T-helper 17 cell (primary cell): ENCODE measurements at places on chromosomes 2 and 18.
A peak's percentile ranks its signal among the peaks of the same experiment; 100 is the strongest.

GRCh38 chr2:162232671-162233070 is 10.6 kb downstream of the FAP start:
- H3K4me1 ChIP-seq: no peaks in the 10 kb centered on the region
- no peak overlapping the region for H3K4me3 ChIP-seq
- DNase-seq: no peak
- no peak overlapping the region for H3K27ac ChIP-seq
- peaks cover 26% of the 10 kb centered on the region for H3K27me3 ChIP-seq

GRCh38 chr2:110858135-110858725 is 125.9 kb downstream of the ACOXL start:
- DNase-seq: no peak
- H3K27ac ChIP-seq: peak overlapping the region; percentile 94
- H3K27me3 ChIP-seq: peaks cover 4% of the 10 kb centered on the region

- no peak overlapping the region for H3K4me3 ChIP-seq
- H3K36me3 ChIP-seq: peaks cover 2% of the 10 kb centered on the region
These were observed 73.2 kb upstream of the NCKAP5 start for GRCh38 chr2:133641497-133641896.

DNA sequence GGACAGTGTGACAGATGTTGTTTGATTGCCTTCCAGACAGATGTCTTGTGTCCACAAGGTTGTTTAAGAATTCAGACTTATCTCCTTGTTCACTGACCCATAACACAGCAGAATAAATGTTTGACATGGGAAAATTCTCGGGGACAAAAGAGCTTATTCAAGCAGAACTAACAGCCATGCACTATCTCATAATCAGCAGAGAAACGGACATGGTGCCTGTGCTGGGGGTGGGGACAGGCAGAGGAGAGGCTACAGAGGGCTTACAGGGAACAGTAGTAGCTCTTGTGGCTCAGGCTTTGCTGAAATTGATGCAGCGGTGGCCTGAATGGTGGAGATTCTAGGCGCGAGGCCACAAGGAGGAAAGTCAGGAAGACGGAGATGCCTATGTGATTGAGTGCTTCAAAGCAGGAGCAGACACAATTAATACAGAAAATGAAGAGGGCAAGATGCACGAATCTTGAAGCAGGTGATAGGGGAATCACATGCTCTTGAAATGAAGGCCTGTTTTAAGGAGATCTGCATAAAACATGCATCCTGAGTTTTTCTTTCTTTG is 62.0 kb upstream of the CAB39 start:
- DNase-seq: no peak
- peak overlapping the region; percentile 63 for H3K27ac ChIP-seq
- H3K4me3 ChIP-seq: peak overlapping the region; percentile 34
- no peaks in the 10 kb centered on the region for H3K27me3 ChIP-seq
- H3K4me1 ChIP-seq: peaks cover 19% of the 10 kb centered on the region

DNA sequence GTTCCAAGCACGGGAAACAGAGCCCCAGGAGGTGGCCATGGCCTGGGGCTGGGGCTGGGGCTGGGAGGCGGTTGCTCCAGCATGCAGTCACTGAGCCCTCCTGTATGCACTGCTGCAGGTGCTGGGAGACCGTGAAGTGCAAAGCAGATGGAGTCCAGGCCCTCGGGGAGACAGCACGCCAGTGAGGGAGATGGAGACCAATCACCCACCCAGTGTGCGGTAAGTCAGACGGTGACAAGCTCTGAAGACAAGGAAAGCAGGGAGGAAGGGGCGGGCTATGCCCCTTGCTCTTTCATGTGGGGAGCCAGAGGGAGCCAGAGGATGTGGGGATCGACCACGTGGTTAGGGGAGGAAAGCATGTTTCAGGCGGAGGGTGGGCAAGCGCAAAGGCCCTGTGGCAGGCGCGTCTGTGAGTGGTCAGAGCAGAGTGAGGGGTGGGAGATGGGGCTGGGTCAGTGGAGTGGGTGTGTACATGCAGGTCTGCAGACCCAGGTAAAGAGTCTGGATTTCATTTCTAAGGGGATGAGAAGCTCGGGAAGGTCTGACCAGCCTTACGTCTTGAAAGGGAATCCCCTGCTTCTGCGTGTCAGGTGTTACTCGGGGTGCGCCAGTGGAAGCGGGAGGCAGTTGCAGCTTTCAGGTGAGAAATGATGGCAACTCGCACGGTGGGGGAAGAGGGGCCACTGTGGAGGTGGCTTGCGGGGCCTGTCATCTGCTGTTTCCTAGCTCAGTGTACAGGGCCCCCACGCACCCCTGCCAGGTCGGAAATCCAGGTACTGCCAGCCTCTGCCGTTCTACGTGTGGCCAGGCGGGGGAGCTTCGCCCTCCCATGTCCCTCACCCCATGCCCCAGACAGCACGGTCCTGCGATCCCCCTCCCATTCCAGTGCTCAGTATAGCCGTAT is 19.4 kb downstream of the RRM2 start:
- H3K36me3 ChIP-seq: no peaks in the 10 kb centered on the region
- H3K27ac ChIP-seq: peak overlapping the region; percentile 79
- DNase-seq: no peak

- H3K36me3 ChIP-seq: no peaks in the 10 kb centered on the region
- no peak overlapping the region for H3K27ac ChIP-seq
- no peaks in the 10 kb centered on the region for H3K27me3 ChIP-seq
- no peak for DNase-seq
- no peaks in the 10 kb centered on the region for H3K4me1 ChIP-seq
These were observed 493.8 kb upstream of the NRP2 start for GRCh38 chr2:205188239-205189138.

GRCh38 chr2:105381101-105381668 is 17.7 kb downstream of the FHL2 start:
- no peak overlapping the region for H3K4me3 ChIP-seq
- peaks cover 14% of the 10 kb centered on the region for H3K27me3 ChIP-seq
- no peak for DNase-seq
- peaks cover 2% of the 10 kb centered on the region for H3K36me3 ChIP-seq
- H3K27ac ChIP-seq: no peak overlapping the region
- peaks cover 6% of the 10 kb centered on the region for H3K4me1 ChIP-seq

DNA sequence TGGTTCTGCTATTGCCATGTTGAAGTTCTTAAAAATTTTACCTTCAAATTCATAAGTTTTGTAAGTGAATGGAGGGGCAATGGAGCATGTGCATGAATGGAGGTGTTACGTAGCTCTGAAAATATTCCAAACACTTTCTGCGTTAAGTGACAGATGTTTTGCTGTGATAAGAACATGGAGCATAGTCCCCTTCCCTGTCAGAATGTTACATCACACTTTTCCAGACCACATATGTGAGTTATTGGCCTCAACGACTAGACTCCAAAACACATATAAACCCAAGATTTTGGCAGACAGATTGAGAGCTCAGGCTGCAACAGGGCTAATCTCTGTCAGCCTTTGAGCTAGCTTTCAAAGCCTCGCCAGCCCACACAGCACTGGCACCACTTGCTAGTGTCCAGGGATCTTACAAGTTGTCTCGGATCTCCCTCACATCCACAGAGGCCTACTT is 27.2 kb upstream of the MFSD6 start:
- H3K27me3 ChIP-seq: no peaks in the 10 kb centered on the region
- H3K4me1 ChIP-seq: peaks cover 5% of the 10 kb centered on the region
- H3K4me3 ChIP-seq: no peak overlapping the region
- no peaks in the 10 kb centered on the region for H3K36me3 ChIP-seq
- no peak overlapping the region for H3K27ac ChIP-seq

DNA sequence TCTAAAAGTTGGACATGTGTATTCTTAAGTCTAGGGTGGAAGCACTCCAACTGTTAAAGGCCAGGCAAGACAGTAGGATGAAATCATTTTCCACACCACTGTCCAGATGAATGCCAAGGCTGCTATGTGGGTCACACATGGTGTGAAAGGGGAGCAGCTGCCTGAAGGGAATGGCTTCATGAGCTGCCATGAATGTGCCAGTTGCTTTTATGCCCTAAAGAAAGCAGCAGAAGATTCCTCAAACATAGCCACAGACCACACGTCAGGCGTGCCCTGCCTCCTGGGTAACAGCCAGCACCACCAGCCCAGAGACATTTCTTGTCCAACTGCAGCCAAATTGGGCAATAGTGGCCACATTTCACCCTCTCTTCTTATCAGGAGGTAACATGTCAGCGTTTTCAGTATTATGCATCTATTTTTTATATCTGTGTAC is 130.2 kb downstream of the MTCL1 start:
- no peak overlapping the region for H3K27ac ChIP-seq
- H3K4me1 ChIP-seq: no peaks in the 10 kb centered on the region
- peaks cover 26% of the 10 kb centered on the region for H3K27me3 ChIP-seq
- DNase-seq: no peak

GRCh38 chr2:52904355-52904891 is 863.2 kb upstream of the CHAC2 start:
- no peak overlapping the region for H3K4me3 ChIP-seq
- no peaks in the 10 kb centered on the region for H3K27me3 ChIP-seq
- no peaks in the 10 kb centered on the region for H3K36me3 ChIP-seq
- no peak for DNase-seq

DNA sequence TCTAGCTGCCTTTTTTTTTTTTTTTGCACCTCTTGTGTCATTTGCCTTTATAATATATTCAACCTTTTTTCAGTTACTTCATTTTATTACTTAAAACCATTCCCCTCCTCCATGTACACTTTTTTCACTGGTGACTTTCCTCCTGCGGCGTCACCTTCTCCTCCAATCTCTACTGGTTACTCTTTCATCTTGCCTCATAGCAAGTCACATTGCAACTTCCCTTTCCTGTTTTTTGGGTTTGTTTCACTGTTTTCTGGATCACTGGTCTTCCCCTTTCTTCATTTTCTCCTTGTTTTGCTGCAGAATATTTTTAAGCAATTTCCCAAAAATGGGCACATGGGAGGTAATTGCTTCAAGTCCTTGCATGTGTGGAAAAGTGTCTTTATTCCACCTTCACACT is 37.7 kb upstream of the GPR155 start:
- no peak overlapping the region for H3K27ac ChIP-seq
- no peak overlapping the region for H3K4me3 ChIP-seq
- peaks cover 3% of the 10 kb centered on the region for H3K36me3 ChIP-seq
- H3K4me1 ChIP-seq: peaks cover 7% of the 10 kb centered on the region

DNA sequence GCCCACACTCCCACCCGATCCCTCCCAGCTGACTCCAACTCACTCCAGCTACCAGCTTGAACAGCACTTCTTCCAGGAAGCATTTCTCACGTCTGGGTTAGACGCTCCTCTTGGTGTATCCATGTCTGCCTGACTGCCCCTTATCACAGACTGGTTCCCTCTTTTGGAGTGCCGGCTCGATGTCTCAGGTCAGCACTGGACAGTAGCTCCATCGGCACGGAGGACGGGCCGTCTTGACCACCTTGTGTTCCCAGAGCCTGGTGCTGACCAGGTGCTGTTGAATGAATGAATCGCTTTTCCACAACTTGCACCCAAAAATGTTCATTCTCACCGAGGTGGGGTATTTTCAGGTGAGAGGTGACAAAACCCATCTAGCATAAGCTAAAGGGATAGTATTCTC is 71.8 kb downstream of the LBH start:
- H3K27ac ChIP-seq: no peak overlapping the region
- H3K36me3 ChIP-seq: no peaks in the 10 kb centered on the region
- H3K4me1 ChIP-seq: peaks cover 4% of the 10 kb centered on the region
- no peak for DNase-seq
- no peaks in the 10 kb centered on the region for H3K27me3 ChIP-seq
- H3K4me3 ChIP-seq: no peak overlapping the region

GRCh38 chr2:240199133-240199870 is 58.8 kb upstream of the OTOS start:
- no peak for DNase-seq
- peaks cover 59% of the 10 kb centered on the region for H3K27me3 ChIP-seq
- H3K36me3 ChIP-seq: peaks cover 2% of the 10 kb centered on the region
- H3K27ac ChIP-seq: no peak overlapping the region

DNA sequence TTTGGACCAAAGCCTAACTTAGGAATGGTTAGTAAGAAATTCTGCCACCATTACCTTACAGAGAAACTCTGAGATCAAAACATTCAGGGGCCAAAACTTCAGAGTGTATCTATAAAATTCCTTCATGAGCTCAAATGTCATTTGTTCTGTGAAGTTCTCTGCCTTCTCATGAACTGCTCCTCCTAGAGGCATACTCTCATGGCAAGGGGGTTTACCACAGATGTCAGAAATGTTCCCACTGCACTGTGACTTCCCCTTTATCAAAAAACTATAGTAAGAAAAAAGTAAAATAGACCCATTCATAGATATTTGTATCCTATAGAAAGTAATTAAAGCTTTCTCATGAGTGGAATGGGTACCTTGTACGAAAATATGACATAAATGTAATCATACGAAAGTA is 68.5 kb downstream of the USP40 start:
- no peaks in the 10 kb centered on the region for H3K27me3 ChIP-seq
- DNase-seq: no peak
- H3K36me3 ChIP-seq: peaks cover 16% of the 10 kb centered on the region
- H3K4me3 ChIP-seq: no peak overlapping the region
- no peak overlapping the region for H3K27ac ChIP-seq

GRCh38 chr2:201643216-201643890 is at the start of gene TMEM237:
TMEM237 (minus strand) TSS chr2:201643503; CDS start chr2:201643400, 103 bp downstream.
- H3K4me3 ChIP-seq: peak within 1 kb of the TSS; percentile 95
- H3K36me3 ChIP-seq: no peaks in the 10 kb centered on the region
- H3K27me3 ChIP-seq: peaks cover 6% of the 10 kb centered on the region
- peak within 1 kb of the TSS; percentile 91 for H3K27ac ChIP-seq
- peaks cover 11% of the 10 kb centered on the region for H3K4me1 ChIP-seq

DNA sequence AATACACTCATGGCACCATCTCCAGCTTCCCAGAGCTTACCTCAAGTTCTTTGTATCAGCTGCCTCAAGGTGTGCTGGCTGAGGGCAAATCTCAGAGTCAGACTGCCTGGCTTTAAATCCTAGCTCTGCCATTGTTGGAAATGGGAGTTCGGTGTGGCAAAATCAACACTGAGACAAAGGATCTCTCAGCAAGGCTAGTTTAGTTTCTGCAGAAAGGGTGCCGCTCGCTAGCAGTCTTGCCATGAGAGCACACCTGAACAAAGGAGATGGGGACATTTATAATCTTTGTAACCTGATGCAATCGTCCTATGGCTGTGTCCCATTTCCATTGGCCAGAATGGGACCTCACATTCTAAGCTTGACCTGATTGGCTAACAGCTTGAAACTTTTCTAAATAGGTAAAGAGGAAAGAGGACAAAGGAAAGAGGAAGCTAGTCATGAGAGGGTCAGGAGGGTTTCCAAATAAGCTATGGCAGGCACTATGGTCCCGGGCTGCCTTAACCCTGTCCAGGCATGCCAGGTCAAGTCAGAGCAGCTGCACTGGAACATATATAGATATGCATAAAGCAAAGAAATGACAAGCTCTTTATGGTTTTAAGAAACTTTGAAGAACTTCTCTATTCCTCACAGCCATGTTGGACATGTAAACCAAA is 4.3 kb upstream of the UBE2F start:
- no peak for DNase-seq
- H3K4me1 ChIP-seq: peaks cover 7% of the 10 kb centered on the region
- H3K4me3 ChIP-seq: no peak overlapping the region
- no peak overlapping the region for H3K27ac ChIP-seq

- H3K27me3 ChIP-seq: no peaks in the 10 kb centered on the region
- no peak for DNase-seq
- peaks cover 4% of the 10 kb centered on the region for H3K4me1 ChIP-seq
- H3K36me3 ChIP-seq: no peaks in the 10 kb centered on the region
These were observed 45.3 kb downstream of the BIRC6 start for GRCh38 chr2:32402091-32402490.

GRCh38 chr2:85334928-85335327 is 7.1 kb upstream of the TGOLN2 start:
- no peak overlapping the region for H3K4me3 ChIP-seq
- H3K36me3 ChIP-seq: no peaks in the 10 kb centered on the region
- H3K27me3 ChIP-seq: no peaks in the 10 kb centered on the region
- H3K27ac ChIP-seq: no peak overlapping the region
